ENCODE measurements at places on chromosomes 16 and 17.

DNA sequence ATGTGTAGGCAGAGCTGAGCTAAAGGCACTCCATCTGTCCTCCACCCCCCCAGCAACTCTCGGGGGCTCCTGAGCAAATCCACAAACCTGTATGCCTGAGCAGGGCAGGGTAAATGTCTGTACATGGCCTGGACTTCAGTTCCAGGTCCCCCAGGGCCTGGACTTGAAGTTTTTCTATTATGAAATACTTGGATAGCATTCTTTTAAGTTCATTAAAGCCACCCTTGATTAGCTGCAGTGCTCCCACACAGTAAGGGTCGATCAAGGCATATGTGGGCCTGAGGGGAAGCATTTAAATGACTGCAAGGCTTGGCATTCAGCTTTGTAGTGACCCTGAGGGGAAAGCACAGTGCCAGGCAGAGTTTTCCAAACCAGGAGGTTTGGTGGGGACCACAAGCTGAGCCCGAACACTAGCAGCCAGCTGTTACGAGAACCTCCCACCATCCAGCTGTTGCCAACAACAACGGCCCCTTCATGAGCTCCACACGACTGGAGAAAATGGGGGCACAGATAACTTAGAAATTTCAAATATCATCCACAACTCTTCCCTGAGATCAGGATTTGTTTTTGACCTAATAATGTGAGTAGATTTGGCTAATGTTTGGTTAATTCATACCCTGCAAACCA is 6.7 kb downstream of the FAM117A start:
- no peak for DNase-seq

DNA sequence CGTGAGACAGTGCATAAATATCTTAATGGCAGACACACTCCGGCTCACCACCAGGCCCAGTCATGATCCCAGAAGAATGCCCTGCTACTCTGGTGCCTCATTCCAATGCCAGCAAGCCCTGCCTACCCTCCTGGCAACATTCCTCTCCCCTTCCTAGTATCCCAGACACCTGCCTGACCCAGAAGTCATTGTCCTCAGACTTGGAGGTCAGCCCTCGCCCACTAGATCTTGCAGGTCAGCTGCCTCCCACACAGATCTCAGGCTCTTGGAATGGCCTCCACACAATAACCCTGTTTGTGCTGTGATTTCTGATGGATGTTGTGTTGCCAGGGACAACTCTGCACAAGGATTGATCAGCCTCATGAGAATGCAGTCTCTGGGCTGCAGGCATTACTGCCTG is 1.8 kb upstream of the TEX2 start:
- no peak for DNase-seq

DNA sequence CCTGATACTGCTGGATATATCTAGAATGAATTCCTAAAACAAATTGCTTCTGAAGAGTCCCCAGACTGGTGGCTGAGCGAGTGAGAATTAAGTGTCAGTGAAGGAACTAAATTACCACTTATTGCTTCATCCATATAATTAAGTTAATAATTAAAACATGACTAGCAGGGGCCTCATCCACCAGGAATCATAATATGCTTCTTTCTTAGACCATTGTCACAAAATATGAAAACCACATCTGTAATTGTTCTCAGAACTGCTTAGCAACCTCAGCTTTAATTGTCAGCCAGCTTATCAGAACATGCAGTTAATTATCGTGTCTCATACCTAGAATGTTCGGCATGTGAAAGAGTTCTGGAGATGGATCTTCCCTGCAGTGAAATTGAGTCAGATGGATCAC is 21.2 kb upstream of the PIRT start:
- no peak for DNase-seq

GRCh38 chr17:54967621-54968261 is 713 bp downstream of the COX11 start:
- DNase-seq, result no peak

DNA sequence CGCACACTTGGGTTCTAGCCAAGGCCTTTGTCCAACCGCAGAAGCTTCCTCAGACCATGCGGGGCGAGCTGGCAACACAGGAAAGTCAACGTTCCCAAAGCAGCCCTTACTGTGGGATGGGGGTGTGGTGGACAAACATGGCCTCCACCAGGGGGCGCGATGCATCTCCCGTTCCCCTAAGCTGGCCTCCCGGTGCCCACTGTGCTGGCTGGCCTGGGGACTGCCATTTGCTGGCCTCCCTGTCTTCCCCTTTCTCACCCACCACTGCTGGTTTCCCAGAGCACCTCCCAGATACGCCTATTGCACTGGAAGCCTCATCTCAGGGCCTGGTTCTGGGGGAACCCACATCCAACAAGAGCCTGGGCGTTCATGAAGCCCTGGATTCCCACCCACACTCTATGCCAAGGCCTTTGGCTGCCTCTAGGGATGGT is 145.3 kb downstream of the IRF8 start:
- no peak for DNase-seq

All from femur (tissue), 1 donor.